Stimulated activated CD4-positive, alpha-beta T cell treated with anti-CD3 and anti-CD28 coated beads, Interleukin-12 subunit alpha, Interleukin-12 subunit beta, amount 100 ng/mL, for 48 hours (primary cell): ENCODE measurements at places on chromosomes 11 and 22.

DNA sequence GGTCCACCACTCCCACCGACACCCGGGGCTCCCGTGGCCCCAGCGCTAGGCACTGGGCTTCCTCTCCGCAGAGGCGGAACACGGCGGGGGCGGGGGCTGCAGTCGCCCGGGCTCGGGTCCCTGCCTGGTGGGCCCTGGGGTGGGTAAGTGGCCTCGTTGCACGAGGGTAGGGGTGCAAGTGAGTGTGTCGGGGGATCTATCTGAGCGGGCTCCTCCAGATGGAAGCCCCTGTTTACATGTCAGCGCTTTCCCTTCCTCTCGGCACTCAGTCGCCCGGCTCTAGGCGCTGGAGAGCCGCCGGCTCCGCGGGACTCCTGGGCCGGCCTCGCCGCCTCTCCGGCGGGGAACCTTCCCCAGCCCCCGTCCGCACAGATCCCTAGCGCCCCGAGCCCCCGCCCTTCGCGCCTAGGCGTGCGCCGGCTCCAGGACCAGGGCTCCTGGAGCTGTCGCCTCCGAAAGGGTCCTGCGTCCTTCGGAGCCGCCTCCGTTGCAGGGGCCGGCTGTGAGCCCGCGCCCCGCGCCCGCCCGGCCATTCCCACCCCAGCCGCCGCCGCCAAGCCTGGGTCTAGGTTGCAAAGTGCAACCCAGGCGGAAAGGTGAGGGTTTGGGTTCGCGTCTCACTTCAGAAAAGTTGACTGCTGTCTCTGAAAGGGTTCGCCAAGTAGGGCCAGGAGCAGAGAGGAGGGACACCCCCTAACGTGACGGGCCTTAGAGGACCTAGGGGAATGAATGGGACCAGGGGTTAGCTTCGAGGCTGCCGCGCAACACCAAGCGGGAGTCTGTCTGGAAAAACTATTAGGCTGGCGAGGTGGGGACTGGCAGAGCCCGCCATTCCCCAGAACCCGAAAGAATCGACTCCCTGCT is 978 bp downstream of the FLI1 start:
- no peak for DNase-seq

DNA sequence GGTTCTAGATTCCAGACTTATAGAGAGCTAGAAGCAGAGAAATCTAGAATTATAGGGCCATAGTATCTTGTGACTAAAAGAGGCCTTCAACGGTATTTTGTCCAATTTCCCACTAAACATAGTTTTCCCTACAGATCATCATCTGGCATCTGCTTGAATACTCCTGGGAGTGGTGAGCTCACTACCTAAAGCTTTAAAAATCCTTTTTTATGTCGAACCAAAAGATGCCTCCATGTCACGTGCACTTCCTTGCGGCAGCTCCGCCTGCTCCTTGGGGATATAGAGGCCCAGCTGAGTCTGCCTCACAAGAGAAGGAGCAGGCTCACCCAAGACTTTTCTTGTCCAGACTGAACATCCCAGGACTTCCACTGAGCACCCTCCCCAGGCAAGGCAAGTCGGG is 4.3 kb upstream of the MB start:
- no peak for DNase-seq

- no peak for DNase-seq
Observed at GRCh38 chr11:21415606-21416005, 746.2 kb downstream of the NELL1 start.

GRCh38 chr22:49324527-49325491 is 502.9 kb downstream of the BRD1 start:
- no peak for DNase-seq

GRCh38 chr11:134357545-134357839 is 25.7 kb downstream of the GLB1L2 start:
- no peak for DNase-seq

DNA sequence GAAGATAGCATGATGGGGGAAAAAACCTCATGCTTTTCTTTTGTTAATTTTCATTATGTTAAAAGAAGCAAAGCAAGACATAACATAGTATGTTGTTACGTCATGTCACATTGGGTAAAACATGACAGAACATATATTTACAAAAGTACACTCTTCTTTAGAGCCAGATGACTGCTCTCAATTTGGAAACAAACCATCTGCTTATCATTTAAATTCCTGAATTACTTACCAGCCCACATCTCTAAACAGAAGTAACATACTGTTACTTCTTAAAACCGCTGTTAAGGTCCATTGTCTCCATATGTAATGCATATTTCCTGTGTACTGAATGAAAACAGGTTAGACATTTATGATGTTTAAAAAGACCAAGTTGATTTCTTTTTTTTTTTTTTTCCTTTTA is 100.0 kb downstream of the TMEM135 start:
- no peak for DNase-seq

- no peak for DNase-seq
Observed at GRCh38 chr22:26474682-26475081, 8.9 kb downstream of the HPS4 start.

- DNase-seq = no peak
Observed at GRCh38 chr11:105054723-105055493, 9.8 kb upstream of the CARD16 start.

- DNase-seq = no peak
Observed at GRCh38 chr22:20956258-20957101, 10.6 kb upstream of the AIFM3 start.

DNA sequence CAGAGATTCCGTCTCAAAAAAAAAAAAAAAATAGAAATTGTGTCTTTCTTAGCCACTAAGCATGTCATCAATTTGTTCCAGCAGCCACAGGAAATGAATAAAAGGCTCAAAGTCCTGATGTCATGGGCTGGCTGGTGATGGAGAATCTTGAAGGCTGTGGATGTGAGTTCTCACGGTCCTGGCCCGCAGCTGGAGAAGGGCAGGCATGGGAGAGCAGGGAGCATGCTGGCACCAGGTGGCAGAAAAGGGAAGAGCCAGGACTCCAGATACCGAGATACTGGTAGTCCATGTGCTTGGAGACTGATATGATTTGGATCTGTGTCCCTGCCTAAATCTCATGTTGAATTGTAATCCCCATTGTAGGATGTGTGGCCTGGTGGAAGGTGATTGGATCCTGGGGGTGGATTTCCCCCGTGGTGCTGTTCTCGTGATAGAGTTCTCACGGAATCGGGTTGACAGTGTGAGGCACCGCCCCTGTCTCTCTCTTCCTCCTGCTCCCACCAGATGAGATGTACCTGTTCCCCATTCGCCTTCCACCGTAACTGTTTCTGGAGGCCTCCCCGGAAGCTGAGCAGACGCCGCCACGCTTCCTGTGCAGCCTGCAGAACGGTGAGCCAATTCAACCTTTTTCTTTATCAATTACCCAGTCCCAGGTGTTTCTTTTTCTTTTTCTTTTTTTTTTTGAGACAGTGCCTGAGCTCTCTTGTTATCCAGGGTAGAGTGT is 18.1 kb downstream of the MRGPRD start:
- no peak for DNase-seq

DNA sequence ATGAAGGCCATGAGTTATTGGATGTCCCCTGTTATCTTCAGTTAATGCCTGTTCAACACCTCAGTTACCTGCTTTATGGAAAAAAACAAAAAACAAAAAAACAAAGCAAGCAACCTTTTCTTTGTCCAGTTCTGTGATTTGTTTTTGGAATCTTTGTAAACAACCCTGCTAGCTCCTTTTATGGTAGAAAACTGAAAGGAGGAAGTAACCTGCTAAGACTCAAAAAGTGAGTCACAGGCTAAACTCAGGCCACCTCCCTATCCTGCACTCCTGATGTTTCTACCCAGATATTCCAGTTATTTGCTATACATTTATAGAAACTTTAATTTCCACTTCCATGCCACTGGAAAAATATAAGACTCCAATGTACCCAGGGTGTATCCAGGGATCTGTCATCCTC is 20.6 kb upstream of the TLCD5 start:
- no peak for DNase-seq

GRCh38 chr22:22711532-22711913 is 67.1 kb downstream of the GGTLC2 start:
- DNase-seq = no peak

GRCh38 chr22:32754413-32755041 is 47.0 kb upstream of the TIMP3 start:
- no peak for DNase-seq

GRCh38 chr11:118931571-118931970 is 5.8 kb upstream of the BCL9L start:
- no peak for DNase-seq

GRCh38 chr22:24500277-24500820 is 5.2 kb downstream of the UPB1 start:
- DNase-seq = no peak

DNA sequence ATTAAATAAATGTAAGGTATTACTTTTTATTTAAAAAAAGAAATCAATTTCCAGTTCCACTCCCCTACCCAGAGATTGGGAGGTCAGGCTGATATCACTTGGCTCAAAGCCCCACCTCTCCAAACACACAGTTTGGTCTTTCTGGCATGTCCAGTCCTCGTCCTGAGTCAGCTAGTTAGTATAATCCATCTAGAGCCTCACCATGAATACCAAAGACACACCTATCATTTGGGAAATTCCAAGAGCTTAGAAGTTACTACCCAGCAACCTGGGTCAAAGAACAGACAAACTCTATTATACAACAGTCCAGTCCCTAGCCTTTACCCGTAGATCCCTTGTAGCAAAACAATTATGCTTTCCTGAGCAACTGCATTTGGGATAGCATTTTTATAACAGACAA is 9.4 kb downstream of the TREH start:
- DNase-seq = no peak

DNA sequence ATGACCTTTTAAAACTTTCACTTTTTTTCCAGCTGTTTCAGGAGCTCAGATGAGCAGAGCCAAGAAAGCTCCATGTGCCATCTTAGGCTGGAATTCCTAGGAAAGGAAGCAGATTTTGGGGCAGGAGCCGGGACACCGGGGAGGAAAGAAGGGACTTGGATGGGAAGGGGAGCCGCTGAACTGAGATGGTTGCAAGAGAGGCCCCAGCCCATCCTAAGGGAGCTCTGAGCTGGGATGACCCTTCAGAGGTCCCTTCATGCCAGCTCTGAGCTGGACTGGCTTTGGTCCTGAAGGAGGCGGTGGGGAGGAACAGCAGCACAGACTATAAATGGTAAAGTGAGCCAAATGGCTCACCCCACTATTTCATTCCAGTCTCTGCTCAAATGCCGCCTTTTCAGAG is 55.2 kb upstream of the SLC22A12 start:
- no peak for DNase-seq

DNA sequence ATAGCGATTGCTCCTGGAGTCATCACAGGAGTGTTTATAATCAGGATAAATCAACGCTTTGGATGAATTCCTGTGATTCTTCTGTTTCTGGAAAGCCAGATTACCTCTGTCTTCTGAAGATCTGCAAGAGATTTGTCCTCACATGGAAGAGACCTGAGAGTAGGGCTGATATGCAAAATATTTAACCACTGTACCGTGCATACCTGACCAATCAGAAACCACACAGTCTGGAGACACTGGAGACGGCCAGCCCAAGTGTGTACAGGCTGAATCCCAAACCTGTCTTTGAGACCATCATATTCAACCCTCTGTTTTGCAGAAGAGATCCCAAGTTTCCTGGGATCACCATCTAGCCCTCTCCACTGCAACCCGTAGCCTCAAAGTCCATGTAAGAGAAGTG is 50.4 kb upstream of the WT1 start:
- DNase-seq = no peak

DNA sequence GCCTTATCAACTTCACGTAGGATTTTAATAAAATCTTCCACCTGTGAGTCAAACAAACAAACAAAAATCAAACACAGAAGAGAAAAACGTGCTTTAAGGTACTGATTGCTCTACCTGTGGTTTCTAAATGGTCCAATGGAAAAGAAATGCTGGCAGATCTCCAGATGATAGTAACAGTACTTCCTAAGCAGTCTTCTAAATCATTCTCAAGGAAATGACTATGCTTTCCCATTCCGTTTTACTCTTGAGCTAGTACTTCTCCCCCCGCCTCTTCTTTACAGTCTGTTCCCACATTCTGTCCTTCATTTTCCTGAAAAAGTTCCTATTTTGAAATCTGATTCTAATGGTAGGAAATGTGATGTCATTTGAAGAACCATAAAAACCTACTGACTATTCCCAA is 25.4 kb downstream of the SAAL1 start:
- DNase-seq = no peak
